ENCODE measurements at places on chromosomes 5 and 9.

DNA sequence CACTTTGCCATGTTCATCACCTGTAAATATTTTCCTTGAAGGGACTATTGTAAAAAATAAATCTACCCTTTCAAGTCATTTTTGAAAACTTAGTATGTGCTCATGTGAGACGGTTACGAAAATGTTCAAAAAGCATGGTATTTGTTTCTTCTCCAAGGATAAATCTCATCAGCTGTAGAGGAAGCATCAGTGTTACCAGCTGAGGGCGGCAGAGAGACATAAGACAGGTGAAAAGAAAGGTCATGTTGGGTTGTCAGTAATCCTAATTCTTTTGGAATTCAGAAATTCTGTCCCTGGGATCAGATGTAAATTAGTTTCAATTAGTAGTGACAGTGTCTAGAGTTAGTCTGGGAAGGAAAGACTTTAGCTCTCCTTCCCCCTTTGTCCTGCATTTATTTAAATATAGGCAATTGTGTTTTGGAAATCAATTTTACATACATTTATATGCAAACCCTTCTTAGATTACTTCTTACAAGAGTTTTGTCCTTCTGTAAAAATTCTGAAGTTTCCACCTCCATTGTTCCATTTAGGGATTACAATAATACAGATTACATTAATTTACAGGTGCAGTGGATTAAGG, 791.9 kb upstream of the CDH6 start:
- DNase-seq = peak; percentile 1

DNA sequence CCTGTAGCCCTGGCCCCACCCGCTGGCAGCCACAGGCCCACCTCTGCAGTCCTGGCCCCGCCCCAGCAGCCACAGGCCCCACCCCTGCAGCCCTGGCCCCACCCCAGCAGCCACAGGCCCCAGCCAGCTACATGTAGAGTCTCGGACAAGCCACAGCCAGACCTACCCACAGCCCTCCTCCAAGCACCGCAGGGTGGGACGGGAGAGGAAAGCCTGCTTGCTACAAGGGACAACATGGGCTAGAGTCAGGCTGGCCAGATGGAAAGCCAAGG, 49.5 kb upstream of the SARDH start:
- DNase-seq = peak; percentile 23

- DNase-seq = no peak
These were observed 9.0 kb downstream of the ECPAS start for GRCh38 chr9:111475195-111475594.

GRCh38 chr5:145246961-145247744, 588.0 kb downstream of the PRELID2 start:
- DNase-seq = no peak

GRCh38 chr5:55140908-55141665, 18.9 kb upstream of the GPX8 start:
- DNase-seq = no peak

- no peak for DNase-seq
These were observed 383.8 kb downstream of the TMEM232 start for GRCh38 chr5:110342683-110343082.

- no peak for DNase-seq
These were observed 866.4 kb upstream of the C9orf72 start for GRCh38 chr9:28439688-28440087.

- no peak for DNase-seq
These were observed 151.4 kb upstream of the PAPPA start for GRCh38 chr9:116002181-116002580.

GRCh38 chr5:146520731-146521130, 4.7 kb upstream of the GPR151 start:
- no peak for DNase-seq

GRCh38 chr9:93005876-93006275, 52.6 kb upstream of the SUSD3 start:
- DNase-seq = no peak

GRCh38 chr9:34505370-34506120, 17.2 kb downstream of the ENHO start:
- DNase-seq = no peak

GRCh38 chr9:70883963-70884793, 237.2 kb downstream of the TRPM3 start:
- no peak for DNase-seq

DNA sequence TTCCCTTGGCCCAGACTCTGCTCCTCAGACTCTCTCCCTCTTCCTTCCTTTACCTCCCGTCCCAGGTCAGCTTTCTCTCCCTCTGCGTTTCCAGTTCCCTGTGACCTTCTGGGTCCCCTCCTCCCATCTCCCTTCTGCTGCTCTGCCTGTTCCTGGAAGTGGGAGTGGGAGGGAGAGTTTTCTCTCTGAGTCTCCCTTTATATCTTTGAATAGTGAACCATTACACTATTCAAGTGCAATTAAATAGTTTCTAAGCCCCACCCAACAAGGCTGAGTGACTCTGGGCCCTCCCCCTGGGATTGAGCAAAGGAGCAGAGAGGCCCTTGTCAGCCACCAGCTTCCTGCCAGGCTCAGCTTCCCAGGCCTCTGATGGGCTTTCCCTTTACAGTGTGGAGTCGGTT, 34.8 kb downstream of the THBS4 start:
- DNase-seq = no peak

- DNase-seq = no peak
These were observed 15.2 kb downstream of the CYSTM1 start for GRCh38 chr5:140189977-140190871.

DNA sequence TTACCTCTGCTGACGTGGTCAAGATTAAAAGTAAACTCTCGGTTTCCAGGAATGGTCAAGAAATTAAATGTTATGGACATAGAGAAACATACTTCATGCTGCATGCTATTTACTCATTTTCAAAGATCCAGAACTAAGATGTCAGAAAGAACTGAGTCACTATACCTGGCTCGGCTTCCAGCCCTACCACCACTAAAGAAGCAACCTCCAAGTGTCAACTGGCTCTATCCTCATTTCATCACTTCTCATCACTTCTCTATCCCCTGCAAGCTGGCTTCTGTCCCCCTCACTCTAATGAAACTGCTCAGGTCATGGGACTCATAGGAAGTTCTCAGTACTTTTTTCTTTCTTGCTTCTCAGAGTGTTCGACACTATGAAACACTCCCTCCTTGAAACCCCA, 116.2 kb downstream of the CDK5RAP2 start:
- DNase-seq = no peak

DNA sequence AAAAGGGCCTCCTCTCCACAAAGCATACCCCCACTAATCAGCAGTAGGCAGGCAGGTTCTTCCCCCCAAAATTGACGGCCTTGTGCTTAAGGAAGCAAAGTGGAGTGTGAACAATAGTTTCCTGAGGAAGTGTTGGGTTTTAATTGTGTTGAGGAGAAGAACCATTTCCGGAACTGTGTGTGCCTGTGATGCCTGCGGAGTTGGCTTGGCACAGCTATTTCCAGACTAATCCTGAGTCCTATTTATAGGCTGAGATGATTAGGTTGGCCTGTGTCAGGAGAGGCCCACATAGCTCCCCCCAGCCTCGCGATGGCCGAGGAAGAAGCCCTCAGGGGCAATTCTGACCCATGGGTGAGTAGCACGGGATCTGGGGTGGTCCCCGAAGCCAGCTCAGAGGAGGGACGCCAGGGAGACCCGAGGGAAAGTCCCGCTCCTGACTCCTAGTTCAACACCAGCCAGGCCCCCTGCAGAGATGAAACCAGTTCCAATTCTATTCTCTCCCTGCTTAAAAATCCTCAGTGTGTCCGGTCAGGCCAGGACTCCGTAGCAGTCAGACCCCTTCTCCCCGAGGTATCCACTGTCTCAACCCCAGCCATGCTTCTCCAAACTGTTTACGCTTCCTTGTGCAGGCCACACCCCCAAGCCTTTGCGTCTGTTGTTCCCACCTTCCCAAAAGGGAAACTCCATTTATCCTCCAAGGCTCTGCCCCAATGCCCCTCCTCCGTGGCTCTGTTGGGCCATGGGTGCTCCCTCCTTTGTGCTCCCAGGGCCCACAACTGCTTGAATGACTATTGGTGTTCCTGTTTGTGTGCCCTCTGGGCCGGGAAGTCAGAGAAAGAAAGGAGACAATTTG, 18.1 kb downstream of the GSN start:
- DNase-seq = no peak

DNA sequence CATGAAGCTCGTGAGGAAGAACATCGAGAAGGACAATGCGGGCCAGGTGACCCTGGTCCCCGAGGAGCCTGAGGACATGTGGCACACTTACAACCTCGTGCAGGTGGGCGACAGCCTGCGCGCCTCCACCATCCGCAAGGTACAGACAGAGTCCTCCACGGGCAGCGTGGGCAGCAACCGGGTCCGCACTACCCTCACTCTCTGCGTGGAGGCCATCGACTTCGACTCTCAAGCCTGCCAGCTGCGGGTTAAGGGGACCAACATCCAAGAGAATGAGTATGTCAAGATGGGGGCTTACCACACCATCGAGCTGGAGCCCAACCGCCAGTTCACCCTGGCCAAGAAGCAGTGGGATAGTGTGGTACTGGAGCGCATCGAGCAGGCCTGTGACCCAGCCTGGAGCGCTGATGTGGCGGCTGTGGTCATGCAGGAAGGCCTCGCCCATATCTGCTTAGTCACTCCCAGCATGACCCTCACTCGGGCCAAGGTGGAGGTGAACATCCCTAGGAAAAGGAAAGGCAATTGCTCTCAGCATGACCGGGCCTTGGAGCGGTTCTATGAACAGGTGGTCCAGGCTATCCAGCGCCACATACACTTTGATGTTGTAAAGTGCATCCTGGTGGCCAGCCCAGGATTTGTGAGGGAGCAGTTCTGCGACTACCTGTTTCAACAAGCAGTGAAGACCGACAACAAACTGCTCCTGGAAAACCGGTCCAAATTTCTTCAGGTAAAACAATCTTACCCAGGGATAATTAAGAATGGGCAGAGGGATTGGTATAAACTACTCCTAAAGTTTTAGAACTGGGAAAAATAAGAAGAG, 12.9 kb downstream of the ITGA1 start:
- DNase-seq = peak; percentile 75

- no peak for DNase-seq
These were observed 19.6 kb downstream of the TCOF1 start for GRCh38 chr5:150376799-150377771.

DNA sequence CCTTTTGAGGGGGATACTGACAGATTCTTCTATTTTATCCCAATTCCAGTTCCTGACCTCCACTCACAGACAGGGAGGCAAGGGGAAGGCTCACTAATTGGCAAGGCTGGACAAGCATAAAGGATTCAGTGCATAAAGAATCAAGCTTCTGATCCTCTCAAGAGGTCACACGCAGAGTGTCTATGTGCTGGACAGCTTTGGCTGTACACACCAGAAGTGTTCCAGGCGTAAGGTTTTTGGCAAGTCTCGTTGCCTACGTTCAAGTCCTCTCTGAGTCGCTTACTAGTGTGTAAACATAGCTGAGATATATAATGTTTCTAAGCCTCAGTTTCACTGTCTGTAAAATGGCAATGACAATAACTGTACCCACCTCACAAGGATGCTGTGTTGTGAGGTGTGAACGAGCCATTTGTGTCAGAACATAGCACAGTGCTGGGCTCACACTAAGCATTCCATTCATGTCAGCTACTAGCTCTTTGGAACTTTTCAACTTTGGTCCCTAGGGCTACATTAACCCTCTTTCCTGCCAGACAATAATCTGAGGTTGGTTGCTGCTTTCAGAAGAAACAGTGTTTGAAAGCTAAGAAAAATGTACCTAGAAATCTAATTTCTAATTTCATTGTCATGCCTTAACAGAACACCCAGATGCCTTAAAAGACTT, 52.1 kb downstream of the PALM2AKAP2 start:
- DNase-seq = no peak

GRCh38 chr9:133737774-133738639, at the start of gene SARDH:
Gene SARDH (minus strand): TSS chr9:133738352. CDS start chr9:133734173, 4,179 bp downstream.
- peak; percentile 58 for DNase-seq

DNA sequence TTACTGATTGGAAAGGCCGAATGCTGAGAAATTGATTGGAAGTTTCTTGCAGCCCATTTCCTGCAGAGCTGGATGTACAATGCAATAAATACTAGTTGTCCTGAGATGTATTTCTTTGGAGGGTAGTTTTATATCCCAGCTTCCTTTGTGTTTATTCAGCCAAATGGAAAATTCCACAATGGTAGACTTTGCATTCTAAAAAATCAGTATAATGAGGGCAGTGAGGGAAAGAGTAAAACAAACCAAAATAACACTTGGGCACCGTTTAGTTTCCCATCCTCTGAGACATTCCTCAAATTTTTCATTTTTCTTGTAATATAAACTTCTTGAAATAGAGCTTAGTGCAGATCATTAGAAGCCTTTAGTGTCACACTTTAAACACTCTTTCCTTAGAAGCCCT, 379.4 kb downstream of the EBF1 start:
- no peak for DNase-seq

- no peak for DNase-seq
These were observed 455.3 kb downstream of the RAB3C start for GRCh38 chr5:59037941-59038797.

- DNase-seq = no peak
These were observed 349.7 kb downstream of the ARRDC3 start for GRCh38 chr5:91033370-91033769.

GRCh38 chr5:159053708-159054107, 46.0 kb downstream of the EBF1 start:
- DNase-seq = no peak

- DNase-seq = no peak
These were observed 281.5 kb downstream of the EFNA5 start for GRCh38 chr5:107389130-107389774.

DNA sequence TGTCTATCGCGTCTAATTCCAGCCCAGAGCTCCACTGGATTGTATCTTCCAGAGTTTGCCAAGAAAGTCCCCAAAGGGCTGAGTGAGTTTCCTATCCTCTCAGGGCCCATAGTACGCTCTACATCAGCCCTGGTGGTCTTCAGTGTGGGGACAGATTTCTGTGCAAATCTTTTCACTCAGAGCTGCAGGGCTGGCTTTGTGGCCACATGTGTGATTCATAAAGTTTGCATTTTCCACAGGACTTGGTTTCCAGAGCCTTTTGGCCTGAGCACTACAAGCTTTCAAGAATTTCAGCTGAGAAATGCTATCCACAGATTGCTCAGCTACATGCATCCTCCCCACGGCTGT, 76.7 kb upstream of the CXCL14 start:
- no peak for DNase-seq

- DNase-seq = no peak
These were observed 29.5 kb downstream of the SLC25A46 start for GRCh38 chr5:110768138-110768860.

DNA sequence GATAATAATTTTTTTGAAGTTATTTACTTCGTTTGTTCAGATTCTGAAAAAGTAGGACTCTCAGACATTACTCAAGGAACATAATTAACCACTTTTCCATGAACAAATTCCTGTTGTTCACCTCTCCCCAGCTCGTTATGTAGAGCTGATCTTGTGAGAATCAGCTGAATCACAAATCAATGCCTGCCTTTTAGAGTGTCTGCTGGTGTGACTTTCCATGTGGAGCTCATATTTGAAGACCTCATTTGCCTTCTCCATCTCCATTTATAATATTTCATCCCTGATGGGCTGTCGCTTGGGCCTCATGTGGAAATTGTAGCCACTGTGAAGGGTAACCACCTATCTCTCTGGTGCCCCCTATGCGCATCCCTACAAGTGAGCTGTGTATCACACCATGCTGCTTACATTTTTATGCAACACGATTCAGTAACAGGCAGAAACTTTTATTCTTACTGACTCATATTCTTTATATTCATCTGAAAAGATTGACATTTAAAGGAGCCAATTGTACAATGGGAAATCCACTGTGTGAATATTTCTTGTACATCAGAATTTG, 111.3 kb downstream of the STK32A start:
- DNase-seq = no peak
